ENCODE measurements at places on chromosomes 2 and 18.

GRCh38 chr2:209985874-209986273, 16.6 kb upstream of the RPE start:
- DNase-seq = no peak

DNA sequence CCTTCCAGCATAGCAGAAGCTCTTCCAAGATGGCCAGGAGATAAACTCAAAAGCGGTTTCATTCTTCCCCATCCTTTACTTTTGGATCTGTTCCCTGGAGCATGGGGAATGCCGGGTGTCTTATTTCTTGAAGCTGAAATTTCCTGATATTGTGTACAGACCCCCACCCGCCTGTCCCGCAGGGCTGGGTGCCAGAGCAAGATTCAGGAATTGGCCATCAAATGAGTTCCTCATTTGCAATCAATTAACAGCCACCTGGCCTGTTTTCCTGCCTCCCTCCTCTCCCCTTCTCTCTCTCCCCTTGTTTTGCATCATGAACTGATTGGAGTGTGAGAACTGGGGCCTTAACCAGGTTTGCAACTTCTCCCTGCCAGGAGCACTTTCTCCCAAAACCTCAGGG, 202.1 kb downstream of the SH3RF3 start:
- DNase-seq = no peak

DNA sequence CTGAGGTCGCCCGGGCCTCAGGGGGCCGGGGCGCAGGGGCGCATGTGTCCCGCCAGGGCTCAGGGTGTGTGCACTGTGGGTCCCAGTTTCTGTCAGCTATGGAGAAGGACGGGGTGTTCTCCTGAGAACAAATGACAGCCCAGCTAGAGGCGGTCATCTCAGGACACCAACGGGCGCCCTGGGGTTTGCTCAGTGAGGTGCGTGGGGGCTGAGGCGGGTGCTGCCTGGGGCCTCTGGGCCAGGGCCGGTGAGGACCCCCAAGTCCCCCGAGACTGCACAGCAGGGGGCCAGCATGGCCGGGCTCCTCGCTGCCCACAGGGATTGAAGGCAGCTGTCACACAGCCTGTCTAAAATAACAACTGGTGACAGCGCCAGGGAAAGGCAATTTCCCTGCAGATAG, 808.8 kb upstream of the SOX11 start:
- no peak for DNase-seq

DNA sequence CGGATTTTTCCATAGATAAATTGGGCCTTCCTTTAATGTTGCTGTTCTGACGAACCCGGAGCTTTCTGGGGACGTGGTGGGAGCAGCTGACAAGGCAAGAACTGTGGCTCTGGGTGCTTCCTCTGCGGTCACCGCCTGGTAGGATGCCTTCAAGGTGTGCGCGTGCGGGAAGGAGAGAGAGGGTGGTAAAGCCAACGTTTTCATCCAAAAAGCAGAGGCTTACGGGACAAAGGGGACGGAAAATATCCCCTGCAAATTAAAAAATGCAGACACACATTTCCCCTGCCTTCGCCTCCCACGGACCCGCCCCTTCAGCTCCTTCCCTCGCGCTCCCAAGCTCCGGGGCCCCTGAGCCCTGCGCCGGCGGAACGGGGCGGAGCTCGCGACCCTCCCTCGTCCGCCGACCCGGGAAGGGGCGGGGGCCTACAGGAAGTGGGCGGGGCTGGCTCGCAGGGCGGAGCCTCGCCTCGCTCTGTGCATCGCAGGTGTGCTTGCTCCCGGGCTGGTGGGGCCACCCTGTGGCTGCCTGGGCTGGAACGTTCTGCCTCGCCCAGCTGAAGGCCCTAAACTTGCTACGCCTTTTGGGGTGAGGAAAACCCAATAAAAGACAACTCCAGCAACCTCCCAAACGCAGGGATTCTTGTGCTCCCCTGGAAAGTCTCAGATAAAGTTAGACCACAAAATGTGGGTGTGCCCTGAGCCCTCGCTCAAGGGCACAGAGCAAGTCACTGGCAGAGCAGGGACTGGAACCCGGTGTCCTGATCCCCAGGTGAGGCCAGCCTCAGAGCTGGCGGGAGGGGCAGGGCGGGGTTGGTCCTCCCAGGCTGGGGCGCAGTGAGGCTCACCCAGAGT, 25.4 kb upstream of the SLC66A3 start:
- DNase-seq = peak; percentile 85
